NAMALWA (cell line): ENCODE measurements at places on chromosomes 5 and 9.
A peak's percentile ranks its signal among the peaks of the same experiment; 100 is the strongest.

DNA sequence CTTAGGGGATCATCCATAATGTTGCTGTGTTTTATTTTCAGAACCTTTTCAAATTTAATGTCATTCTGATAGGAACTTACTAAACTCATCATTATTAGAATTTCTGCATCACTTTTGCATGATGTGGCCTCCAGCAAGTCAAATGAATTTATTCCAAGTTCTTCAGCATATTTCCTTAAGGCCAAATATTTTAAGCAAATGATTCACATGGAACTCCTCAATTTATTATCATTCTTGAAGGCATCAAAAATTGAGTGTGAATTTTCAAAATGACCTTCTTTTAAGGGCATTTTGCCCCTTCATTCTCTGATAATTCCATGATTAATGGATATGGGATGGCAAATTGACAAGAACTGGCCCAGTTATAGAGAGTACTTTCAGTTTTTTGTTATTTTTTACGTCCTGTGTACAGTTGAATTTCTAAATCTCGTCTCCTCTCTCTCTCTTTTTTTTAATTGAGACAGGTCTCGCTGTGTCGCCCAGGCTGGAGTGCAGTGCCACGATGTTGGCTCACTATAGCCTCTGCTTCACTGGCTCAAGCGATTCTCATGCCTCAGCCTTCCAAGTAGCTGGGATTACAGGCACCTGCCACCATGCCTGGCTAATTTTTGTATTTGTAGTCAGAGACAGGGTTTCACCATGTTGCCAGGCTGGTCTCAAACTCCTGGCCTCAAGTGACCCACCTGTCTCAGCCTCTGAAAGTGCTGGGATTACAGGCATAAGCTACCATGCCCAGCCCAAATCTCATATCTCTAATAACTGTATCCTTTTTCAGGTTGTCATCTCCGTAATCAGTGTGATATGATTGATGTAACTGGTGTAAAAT lies 29.1 kb downstream of the GPR21 start:
- no peak for DNase-seq

DNA sequence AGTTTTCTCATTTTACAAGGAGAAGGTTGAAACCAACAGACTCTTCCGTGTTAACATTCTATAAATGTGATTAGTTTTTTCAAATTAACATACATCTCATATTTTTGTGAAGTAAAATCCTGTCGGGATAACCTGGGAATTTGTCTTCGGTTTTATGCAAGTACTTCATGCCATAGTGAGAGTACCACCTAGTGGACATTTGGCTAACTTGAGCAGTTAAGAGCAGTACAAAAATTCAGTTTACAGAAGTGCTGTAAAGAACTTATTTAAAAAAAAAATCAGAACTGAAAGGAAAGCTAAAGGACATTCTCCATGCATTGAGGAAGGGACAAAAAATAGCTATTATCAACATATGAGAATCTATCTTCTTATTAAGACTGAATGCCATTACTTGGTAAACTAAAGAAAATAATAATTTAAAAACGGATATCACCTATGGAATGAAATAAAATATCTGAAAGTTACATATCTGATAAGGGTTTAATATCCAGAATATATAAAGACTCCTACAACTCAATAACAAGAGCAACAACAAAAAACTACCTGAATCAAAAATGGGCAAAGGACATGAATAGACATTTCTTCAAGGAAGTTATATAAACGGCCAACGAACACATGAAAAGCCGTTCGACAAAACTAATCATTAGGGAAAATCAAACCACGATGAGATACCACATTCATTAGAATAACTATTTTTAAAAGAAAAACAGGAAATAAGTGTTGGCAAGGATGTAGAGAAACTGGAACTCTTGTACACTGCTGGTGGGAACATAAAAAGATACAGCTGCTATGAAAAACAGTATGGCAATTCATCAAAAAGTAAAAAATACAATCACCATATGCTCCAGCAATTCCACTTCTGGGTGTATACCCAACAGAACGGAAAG lies 117.0 kb upstream of the GNA14 start:
- DNase-seq, result peak; percentile 30

DNA sequence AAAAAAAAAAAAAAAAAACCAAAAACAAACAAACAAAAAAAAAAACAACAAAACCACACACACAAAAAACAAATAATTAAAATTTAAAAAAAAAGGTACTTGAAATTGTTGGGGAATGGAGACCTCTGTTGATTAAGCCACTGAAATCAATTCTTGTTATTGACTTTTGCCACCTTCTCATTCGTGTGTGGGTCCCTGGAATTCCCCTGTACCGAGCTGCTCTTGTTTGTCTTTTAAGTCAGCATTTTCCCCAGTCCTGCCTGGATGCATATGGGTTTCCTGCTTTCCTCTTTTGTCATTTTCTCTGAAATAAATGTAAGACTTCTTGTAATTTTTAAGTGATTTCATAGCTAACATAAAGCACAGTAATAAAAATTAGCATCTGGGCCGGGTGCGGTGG lies 45.5 kb downstream of the GPBP1 start:
- no peak for DNase-seq

GRCh38 chr9:114929201-114929600 lies 1.2 kb downstream of the TNFSF8 start:
- peak; percentile 71 for DNase-seq

DNA sequence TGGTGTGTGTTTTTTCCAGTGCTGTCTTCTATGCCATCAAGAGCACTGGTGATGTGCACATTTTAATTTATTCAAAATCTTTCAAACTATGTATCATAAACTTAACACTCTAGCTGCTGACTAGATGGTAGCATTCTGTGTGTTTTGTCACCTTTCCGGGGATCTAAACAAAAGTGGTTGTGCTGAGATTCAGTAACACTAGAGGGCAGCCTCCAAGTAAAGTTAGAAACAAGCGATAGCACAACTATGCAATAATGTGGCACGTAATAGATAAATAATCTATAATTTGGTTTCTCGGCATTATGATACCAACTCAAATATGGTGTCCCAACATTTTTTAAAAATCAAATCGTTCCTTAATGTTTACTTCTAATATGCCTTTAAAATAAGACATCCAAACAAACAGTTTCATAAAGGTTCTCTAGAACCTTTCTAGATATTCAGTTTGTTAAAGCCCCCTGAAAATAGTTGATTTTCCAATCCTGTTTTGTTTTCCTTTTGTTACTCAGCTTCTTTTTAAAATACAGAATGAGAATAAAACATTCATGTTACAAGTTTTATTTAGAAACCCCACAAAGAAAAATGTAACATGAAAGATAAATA lies 16.9 kb downstream of the SEMA6A start:
- peak; percentile 52 for DNase-seq

GRCh38 chr5:79008362-79008761 lies 23.3 kb upstream of the ARSB start:
- no peak for DNase-seq

DNA sequence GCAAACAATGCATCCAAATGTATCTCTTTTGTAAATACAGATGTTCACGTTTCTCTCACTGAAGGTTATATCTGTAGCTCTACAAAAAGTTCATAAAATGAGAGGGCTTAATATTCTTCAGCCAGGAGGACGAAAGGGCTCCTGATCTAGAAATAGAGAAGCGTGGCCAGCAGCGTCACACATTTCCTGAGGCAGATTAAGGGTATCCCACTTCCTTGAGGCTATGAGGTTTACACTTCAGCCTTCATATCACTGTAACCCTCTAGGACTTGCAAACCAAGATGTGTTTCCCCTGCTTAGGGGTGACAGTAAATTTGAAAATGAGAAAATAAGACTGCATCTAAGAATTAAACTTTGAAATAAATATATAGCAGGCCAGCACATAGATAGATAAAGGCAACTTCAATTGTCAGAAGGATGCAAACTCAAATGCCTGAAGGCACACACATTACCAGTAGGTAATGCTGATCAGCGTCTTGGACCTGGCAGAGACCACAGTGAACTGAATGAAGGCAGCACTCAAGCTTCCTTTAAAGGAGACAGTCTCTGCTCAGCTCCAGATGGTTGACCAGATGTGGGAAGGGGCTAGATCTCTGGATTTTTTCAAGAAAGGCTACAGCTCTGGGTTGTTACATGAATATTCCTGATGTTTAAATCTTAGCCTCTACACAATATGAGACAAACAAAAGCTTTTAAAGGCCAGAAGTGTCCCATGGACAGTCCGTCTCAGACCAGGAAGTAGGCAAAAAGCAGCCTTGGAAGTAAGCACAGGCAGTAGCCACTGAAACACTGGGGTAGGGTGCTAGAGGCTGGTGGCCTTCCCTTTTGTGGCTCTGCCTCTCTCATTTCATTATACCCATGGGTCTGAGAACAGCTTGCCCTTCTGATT lies 197.7 kb downstream of the MCTP1 start:
- no peak for DNase-seq

- no peak for DNase-seq
These were observed 71.3 kb upstream of the HTR4 start for GRCh38 chr5:148725675-148726074.

DNA sequence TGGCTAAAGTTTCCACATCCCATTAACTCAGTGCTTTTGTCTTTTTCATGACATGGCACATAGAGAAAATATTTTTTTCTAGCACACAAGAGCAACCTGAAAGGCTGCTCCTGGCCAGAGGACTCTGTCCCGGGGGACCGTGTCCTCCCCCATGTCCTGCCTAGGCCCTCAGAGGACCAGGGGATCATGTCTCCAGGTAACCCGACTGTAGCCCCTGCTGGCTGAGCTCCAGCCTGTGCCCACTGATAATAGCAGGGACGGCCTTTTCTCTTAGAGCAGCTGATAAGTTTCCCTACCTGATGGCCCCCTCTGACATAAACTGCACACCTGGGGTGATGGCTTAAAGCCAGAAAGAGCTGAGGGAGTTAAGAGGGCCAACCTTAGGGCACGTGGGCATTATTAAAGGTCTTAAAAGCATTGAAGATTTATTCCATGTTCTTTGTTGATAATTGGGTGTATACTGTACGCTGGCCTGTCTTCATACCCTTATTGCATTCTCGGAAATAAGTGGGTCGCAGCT lies 5.9 kb downstream of the HDHD3 start:
- no peak for DNase-seq

GRCh38 chr5:9040475-9040874 lies 505.4 kb downstream of the SEMA5A start:
- DNase-seq, result no peak

DNA sequence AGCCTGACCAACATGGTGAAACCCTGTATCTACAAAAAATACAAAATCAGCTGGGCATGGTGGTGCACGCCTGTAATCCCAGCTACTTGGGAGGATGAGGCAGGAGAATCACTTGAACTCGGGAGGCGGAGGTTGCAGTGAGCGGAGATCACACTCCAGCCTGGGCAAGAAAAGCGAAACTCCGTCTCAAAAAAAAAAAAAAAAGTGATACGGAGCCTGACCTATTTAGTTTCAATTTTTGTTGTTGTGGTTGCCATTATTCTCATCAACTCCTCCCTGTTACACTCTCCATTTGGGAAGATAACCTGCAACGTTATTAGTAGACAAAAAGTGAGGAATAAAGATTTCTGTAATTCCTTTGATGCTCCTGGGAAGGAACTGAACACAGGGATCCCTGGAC lies 1.3 kb downstream of the STOM start:
- no peak for DNase-seq

DNA sequence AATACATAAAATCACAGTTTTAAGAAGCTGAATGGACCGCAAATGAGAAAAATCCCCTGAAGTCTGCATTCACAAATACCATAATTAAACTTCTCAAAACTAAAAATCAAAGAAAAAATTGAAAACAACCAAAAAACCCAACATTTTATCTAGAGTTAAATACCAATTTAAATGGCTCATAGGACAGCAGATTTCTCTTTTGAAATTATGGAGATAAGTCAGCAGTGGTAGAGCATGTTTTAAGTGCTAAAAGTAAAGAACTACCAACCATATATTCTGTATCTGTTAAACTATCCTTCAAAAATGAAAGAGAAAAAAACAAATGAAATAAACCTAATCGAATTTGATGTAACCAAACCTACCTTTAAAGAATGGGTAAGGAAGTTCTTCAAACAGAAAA lies 862.8 kb downstream of the TAF11L14 start:
- DNase-seq, result no peak

DNA sequence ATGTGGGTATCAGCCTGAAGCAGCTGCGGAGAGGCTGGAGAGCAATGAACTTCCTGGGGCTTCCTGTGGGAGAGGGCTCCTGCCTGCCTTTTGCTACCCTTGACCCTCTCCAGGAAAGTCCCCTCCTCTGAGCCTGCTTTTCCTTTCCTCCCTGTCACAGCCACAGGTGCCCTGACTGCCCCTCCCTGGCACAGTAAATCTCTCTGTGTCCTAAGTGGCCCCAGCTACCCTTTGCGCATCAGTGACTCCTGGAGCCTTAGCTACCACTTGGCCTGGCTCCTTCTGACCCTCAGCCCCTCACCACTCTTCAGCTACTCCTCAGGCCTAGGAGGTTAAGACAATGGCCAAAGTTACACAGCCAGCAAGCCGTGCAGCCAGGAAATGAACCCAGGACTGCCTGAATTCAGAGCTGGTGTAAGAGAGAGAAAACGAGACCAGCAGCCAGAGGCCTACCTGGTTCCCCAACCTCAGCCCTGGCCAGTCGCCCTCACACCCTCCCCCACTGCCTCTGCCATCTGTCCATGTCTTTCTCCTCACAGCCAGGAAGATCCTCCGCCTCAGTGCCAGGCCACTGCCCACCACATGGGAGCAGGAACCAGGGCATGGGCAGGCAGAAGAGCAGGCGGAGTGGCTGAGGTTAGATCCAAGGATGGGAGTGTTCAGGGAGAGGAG lies 18.6 kb downstream of the CNTFR start:
- DNase-seq, result no peak

- peak; percentile 78 for DNase-seq
These were observed 65.0 kb downstream of the UGCG start for GRCh38 chr9:111961575-111961974.

- no peak for DNase-seq
These were observed 56.9 kb upstream of the SARDH start for GRCh38 chr9:133795049-133795448.

- DNase-seq, result no peak
These were observed 25.0 kb downstream of the ECM2 start for GRCh38 chr9:92510747-92511146.

DNA sequence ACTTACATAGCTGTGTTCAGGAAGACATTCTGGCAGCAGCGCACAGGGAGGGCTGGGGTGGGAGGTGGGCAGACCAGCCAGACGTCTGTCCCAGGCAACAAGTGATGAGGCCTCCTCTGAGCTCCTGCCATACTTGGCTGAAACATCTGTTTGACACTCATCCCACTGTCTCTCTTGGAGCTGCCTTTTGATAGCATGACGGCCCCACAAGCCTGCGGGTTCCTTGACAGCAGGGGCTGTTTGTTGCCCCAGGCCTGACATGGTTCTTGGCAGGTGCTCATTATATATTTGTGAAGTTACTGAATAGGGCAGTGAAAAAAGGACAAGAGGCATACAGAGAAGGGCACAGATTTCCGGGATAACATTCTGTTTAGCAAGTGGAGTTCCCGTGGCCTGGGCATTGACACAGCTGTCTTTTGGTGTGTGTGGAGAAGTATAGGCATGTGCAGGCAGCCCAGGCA lies 22.2 kb upstream of the B4GALT1 start:
- no peak for DNase-seq

DNA sequence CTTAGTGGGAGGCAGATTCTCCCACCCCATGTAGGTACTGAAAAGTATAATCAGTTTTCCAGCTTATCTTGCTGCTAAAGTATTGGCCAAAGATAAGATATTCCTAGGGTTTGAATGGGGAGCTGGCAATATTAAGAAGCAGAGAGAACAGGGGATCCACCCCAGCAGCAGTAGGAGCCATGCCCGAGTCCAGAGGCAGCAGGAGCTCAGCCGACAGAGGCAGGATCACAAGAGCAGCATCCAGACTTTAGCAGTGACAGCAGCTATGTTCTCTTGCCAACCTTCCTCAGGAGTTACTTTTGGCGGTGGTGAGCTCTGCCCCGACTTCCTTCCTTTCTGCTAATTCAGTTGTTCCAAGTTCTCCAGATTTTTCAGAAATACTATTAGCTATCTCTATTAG lies 224.5 kb downstream of the GADD45G start:
- no peak for DNase-seq
